NCI-H1092 treated with DMSO at 0.1 percent for 48 hours (cell line): ENCODE measurements at places on chromosomes 1 and 21.

DNA sequence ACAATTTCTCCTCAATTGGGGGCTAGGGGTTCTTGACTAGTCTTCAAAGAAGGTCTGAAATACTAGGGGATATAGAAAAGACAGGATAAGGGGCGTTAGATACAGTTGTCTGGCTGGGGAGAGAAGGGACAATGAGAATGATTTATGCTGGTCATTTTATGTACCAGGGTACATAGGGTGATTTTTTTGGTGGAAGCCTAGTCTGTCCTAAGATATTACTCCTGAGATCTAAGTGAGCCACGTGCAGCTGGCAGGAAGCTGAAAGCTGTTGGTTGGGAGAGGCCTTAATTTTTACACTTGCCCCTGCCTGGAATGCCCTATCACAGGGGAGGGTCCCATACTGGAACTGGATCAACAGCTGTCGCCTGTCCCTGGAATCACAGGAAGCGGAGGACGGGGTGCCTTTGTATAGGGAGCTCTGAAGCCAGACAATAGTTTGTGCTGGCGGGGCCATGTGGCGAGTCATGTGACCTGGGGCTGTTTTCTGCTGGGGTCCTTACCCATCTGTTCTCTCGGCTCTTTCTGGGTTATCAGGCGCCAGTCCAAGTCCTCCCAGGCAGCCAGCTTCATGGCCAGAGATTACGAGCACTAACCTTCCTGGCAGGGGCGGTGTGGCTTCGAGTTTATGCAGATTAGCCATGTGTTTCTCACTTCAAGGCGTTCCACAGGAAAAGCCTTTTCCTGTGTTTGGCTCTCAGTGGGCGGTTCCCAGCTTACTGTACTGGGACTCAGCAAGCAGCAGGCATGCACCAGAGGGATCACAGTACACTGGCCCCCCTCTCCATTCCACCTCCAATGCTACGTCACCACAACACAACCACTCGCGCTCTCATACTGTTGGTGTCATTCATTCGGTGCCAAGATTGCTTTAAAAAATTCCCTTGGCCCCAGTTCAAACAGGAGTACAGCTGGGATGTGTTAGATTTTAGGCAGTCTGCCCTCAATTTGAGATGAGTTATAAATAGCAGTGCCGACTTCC, 27.5 kb downstream of the ARID1A start:
- DNase-seq: peak; percentile 94

DNA sequence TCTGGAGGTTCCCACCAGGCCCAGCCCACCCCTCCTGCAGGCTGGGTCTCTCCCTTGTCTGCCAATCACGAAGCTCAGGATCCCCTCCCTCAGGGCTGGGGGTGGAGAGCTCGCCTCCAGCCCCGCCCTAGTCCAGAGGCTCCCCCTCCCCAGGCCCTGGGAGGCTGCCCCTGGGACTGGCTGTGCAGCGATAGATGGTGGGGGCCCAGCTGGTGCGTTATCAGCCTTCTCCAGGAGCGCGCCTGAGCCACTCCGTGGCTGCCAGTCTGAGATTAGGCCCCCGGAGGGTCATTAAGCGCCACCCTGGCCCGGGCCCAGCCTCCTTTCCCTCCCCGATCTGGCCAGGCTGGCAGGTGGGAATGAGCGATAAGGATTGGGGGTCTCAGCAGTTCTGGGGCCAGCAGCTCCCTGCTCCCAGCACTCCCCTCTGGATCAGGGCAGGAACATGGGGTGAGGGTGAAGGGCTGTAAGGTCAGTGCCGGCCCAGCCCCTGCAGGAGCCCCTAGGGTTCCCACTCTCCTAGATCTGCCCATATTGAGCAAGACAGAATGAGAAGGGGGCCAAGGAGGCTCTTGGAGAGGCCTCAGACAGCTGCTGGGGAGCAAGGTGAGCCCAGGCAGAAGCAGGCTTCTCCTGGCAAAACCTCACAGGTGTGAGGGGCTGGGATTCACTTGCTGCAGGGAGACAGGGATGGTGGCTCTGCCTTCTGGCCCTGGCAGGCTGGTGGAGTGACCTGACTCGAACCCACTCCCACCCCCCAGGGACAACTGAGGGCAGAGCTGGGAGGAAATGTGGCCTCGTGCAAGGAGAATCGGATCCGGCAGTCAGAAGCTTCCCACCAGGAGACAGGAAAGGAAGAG, 8.5 kb downstream of the PDZK1IP1 start:
- peak; percentile 17 for DNase-seq

- no peak for DNase-seq
Observed at GRCh38 chr1:178458203-178458602, 38.6 kb downstream of the CLEC20A start.

- DNase-seq: no peak
Observed at GRCh38 chr1:169022648-169023047, 83.8 kb upstream of the ATP1B1 start.

GRCh38 chr1:232319518-232320210, 310.3 kb downstream of the SIPA1L2 start:
- no peak for DNase-seq

DNA sequence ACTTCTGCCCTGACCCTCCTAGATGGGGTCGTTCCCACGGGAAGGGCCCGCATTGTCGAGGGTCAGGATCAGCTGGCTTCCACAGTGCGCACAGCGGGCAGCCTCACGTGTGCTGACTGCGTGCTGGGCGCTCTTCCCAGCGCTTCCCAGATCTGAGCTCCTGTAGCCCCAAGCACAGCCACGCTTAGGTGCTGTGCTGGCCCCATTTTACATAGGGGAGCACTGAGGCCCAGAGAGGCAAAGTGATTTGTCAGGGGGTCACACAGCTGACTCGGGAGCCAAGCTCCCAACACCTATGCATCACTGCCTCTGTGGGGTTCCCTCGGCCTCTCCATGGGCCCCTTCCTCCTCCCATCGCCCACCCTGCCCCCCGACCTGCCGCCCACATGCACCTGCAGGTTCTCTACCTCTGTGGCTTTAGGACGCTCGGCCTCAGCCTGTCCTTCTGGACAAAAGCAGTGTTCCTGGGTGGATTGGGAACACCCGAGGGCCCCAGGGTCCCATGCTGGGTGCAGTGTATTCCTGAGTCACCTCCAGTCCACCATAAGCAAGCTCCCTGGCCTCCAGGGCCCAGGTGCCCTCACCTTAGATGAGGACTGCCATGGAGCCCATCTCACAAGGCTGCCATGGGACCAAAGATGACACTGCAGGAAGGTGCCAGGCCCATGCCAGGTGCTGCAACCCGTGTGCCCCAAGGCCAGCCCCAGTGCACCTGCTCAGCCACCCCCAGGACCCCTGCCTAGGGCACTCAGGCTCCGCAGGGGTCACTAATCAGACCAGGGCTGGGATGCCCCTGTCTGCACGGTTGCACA, 23.3 kb downstream of the TFF3 start:
- DNase-seq: no peak

DNA sequence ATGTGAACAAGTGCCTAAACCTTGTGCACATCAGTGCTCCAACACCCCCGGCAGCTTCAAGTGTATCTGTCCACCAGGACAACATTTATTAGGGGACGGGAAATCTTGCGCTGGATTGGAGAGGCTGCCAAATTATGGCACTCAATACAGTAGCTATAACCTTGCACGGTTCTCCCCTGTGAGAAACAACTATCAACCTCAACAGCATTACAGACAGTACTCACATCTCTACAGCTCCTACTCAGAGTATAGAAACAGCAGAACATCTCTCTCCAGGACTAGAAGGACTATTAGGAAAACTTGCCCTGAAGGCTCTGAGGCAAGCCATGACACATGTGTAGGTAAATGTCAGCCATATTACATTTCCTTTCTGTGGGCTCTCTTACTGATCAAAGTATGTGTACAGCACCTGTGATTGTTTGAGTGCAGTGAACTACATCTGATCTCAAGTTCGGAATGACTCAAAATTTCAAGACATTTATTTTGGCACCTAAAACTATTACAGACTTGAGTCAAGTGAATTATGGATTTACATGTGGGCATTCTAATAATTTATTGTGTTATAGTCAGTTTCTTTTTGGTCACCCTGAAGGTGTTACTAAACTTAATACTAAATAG, 196.5 kb downstream of the TPR start:
- no peak for DNase-seq

- no peak for DNase-seq
Observed at GRCh38 chr21:43603641-43604504, 55.4 kb downstream of the HSF2BP start.

GRCh38 chr1:246072456-246072955, 434.6 kb downstream of the SMYD3 start:
- no peak for DNase-seq

- DNase-seq: no peak
Observed at GRCh38 chr1:36562181-36562685, 79.5 kb upstream of the CSF3R start.

DNA sequence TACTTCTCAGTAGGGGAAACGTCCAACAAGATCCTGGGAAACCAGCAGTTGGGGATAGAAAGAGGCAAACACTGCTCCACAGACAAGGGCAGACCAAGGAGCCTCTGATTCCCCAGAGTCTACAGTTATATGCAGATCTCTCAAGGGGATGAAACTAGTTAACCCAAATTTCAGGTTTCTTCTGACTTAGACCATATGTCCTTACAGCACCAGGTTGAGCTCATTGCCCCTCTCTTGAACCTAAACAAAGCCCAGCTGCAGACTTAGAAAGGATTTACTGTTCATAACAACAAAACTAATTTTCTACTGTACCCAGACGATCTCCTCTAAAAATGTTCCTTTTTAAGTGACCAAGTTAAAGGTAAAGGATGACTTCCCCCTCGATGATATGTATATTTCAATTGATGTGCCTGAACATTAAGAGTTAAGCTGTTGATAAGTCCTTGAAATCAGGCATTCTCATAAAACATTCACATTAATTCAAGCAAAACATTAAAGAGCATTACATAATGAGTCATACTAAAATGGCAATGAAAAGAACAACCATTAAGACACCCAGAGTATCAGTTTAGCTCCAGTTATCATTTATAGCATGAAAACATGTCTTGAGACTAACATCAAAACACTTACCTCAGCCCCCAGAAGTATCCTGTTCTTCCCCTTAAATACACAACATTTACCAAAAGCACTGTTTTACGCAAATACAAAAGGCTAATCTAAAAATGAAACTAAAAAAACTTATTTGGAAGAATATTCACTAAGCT, 24.1 kb downstream of the SMYD3 start:
- no peak for DNase-seq

GRCh38 chr21:22311741-22312462, 1313.7 kb downstream of the NCAM2 start:
- no peak for DNase-seq

DNA sequence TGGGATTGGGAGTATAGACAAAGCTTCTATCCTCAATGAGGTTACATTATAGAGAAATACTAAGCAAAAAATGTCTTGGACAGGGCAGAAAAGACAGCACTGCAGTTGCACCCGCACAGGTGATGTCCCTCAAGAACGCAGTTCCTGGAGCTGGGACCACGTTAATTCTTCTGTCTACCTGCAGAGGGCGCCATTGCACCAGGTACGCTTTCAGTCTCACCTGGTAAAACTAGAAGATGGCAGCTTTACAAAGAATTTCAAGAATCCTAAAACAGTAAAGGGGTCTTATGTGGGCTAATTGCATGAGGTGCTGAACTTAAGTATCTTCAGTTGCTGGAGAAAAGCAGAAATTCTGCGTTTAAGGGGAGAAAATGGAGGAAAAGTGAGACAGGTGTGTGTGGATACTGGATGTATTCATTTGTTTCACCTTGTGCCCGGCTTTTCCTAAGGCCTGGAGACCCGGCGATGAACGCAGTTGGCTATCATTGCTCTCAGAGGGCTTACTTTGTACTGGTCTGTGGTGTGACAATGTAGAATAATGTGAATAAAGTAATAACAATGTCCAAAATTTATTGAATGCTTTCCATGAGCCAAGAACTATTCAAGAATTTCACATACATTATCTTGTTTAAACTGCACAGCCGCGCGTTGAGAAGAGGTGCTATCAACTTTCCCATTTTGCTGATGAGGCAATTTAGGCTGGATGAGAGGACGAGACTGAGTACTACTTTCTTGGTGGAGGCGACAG, 276.3 kb upstream of the GREM2 start:
- peak; percentile 73 for DNase-seq

- no peak for DNase-seq
Observed at GRCh38 chr1:223466151-223466550, 72.9 kb downstream of the CCDC185 start.

DNA sequence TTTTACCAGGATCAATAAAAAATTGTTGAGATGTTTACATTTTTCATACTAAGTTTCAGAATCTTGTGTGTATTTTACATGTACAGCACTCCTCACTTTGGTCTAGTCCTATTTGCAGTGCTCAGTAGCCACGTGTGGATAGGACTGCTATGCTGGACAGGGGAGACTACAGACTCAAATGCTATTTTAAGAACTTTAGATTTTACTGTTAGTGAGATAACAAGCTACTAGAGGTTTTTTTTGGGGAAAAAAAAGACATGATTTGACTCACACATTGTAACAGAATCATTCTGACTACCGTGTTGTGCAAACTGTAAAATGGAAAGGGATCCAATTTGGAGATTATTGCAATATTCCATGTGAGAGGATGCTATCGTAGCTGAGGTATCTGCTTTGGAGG, 418.9 kb upstream of the PRMT6 start:
- DNase-seq: no peak

DNA sequence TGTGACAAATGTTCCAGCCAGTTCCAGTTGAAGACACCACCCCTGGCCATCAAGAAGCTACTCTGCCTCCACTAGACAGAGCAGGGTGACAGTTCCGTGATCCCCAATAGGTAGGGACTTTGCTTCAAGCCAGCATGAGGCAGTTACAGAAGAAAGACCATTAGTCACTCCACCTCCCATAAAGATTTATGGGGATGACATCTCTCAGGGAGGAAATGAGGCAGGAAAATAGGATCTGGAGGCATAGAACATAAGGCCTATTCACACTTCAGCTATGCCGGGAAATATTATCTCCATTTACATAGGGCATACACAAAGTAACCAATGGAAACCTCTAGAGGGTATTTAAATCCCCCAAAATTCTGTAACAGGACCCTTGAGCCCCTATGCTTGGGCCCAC, 3.5 kb upstream of the GBP7 start:
- no peak for DNase-seq

DNA sequence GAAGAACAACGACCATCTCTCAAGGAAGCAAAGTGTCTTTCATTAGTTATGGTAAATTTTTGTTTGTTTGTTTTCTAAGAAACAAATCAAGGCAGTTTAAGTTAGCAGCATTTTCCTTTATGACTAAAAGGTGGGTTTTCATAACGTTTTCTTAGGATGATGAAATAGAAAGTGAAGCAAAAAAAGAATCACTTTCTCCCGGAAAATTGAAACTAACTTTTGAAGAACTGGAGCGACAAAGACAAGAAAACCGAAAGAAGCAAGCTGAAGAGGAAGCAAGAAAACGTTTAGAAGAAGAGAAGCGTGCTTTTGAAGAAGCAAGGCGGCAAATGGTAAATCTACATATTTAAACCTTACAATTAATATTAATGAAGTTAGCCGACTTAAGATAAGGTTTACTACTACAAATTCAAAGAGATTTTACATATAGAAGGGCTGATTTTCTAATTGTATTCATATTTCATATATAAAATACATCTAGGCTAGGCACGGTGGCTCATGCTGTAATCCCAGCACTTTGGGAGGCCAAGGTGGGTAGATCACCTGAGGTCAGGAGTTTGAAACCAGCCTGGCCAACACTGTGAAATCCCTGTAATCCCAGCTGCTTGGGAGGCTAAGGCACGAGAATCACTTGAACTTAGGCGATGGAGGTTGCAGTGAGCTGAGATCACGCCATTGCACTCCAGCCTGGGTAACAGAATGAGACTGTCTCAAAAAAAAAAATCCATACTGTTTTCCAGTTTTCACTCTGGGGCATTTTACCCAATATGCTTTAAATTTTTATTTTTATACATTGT, 38.3 kb downstream of the NEXN start:
- DNase-seq: no peak

GRCh38 chr1:93815366-93816110, 63.5 kb downstream of the DNTTIP2 start:
- DNase-seq: no peak
